ENCODE measurements at places on chromosomes 1 and 21. TPM values are rescaled to one million over a fixed set of nuclear protein-coding genes. Genes with fewer than 3 reads are reported as not detected.

SNRPE gene
- polyA plus RNA-seq: 266 TPM

FCRL3 gene
- polyA plus RNA-seq: 0.44 TPM

GJC2 gene
- not detected for polyA plus RNA-seq

PLA2G2C gene
- polyA plus RNA-seq: not detected

FNDC10 gene
- 1.6 TPM for polyA plus RNA-seq

VANGL2 gene
- polyA plus RNA-seq: not detected

KIF14 gene
- polyA plus RNA-seq: not detected

FOXD2 gene
- polyA plus RNA-seq: 0.05 TPM

LRIF1 gene
- polyA plus RNA-seq: 24.4 TPM

DEPDC1 gene
- polyA plus RNA-seq: not detected

KCNE2 gene
- not detected for polyA plus RNA-seq

MSH4 gene
- not detected for polyA plus RNA-seq

EDARADD gene
- polyA plus RNA-seq: not detected

CBR3 gene
- polyA plus RNA-seq: 5.0 TPM

AP4B1 gene
- polyA plus RNA-seq: 15.6 TPM

SPRR1A gene
- polyA plus RNA-seq: not detected

MACO1 gene
- polyA plus RNA-seq: 8.8 TPM

DMRTA2 gene
- polyA plus RNA-seq: not detected

AADACL4 gene
- not detected for polyA plus RNA-seq

BRINP3 gene
- polyA plus RNA-seq: not detected

Measured in naive thymus-derived CD4-positive, alpha-beta T cell (primary cell).